BE2C (cell line): ENCODE measurements at places on chromosomes 4 and X.
A peak's percentile ranks its signal among the peaks of the same experiment; 100 is the strongest.

GRCh38 chr4:116180157-116180601, 905.2 kb downstream of the TRAM1L1 start:
- DNase-seq: no peak

DNA sequence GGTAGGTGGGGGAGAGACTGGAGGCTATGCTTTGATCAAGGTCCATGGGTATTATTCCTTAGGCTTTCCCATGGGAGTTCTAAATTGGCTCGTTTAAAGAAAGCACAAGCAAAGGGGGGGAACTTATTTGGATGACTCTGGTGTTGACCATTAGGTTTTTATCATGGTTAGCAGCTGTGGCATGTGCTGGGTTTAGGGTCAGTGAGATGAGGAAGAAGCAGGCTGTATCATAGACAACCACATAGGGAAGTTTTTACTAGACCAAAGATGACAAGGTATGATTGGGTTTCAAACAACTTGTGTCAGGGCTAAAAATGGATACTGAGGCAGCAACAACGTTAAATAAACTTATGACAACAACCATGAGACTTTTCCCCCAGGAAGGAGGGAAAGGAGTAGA, 97.7 kb downstream of the DNAAF6 start:
- DNase-seq: no peak

- no peak for DNase-seq
Measured at GRCh38 chr4:41569961-41570360, 32.0 kb downstream of the LIMCH1 start.

GRCh38 chr4:6951880-6952381, 42.3 kb downstream of the TBC1D14 start:
- no peak for DNase-seq

DNA sequence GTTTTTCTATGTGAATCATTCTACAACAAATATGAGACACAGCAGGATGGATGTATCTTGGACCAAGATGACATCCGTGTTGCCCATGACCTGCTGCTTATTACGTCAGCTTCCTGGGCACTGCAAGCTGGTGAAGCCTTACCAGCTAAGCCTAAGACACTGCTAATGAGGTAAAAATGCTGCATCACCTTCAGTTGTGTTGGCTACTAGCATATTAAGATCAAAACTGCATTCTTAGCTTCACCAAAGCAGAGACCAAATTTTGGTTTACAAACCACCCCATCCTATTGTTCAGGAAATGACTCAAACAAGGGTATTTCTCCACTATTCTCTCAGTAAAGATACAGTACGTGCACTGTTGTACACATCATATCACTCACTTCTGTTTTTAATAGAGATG, 50.3 kb downstream of the MAML3 start:
- DNase-seq: no peak

DNA sequence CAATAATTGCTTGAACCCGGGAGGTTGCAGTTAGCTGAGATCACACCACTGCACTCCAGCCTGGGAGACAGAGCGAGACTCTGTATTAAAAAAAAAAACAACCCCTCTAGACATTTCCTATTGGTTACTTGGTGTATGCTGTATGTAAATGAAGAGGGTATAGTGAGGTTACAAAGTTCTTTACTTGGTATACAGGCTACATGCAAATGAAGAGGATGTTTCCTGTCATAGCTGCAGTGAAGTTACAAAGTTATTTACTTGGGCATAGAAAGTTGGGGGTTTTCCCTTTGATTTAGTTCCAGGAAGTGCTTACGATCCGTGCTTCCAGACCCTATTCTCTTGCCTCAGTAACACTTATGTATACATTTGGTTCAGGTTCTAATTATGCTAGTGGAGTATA, 38.4 kb upstream of the CLNK start:
- no peak for DNase-seq

DNA sequence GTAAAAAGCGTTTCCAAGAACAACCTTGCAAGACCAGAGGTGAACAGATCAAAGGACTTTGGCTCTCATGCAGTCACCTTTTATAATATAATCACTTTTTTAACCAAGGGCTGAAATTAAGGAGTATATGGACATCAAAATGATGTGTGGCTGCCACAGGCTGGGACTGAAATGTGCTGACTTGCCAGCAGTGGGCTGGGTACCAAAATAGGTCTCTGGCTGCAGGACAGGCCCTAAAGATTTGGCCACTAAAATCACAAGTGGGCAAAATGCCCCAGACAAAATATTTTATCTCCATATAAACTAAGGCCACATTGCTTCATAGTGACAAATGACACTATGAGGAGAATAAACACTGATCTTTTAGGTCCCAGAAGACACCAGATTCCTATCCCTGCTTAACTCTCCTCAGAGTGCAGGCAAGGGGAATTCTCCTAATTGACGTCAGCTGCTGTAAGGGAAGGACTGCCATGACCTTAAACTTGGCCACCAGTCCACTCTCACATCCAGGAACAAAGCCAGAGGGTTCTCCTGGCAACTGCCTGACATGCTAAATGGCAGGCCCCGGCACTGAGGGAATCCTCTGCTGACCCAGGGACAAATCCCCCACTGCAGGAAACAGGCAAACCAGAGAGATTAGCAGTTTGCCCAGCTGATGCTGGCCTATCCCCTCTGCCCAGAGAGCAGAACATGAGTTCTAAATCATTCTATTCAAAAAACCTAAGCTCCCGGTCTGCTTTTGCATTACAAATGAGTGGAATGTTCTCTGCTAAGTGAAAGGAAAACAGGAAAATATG, 155.8 kb downstream of the PPP3CA start:
- DNase-seq: peak; percentile 87

DNA sequence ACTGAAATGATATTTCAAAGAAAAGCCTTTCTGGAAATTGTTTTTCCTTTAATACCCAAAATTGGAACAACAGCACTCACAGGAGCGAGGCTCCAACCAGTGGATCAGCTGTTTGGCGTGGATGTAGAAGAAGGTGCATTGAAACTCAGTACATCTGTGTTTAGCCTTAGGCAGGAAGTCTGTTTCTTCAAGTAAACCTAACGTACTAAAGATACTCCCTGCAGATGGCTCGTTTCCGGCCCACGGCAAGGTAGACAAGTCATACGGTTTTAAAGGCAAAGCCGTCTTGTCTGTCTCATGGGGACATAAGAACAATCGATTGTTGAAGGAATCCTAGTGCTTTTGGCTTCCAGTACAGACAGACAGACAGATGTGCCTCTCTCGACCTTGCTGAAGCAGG, 50.0 kb upstream of the CLCN4 start:
- no peak for DNase-seq

DNA sequence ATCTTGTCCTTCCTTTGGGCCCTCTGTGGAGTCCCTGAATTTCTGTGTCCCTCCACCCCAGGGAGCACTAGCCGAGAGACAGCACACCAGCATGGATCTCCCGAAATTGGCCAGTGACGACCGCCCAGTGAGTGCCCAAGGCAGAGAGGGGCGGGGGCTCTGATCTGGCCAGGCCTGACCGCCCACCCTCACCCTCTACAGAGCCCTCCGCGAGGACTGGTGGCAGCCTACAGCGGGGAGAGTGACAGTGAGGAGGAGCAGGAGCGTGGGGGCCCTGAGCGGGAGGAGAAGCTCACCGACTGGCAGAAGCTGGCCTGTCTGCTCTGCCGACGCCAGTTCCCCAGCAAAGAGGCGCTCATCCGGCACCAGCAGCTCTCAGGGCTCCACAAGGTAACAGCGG, 8.4 kb upstream of the UBA1 start:
- DNase-seq: no peak

- no peak for DNase-seq
Measured at GRCh38 chrX:144586756-144587155, 660.5 kb upstream of the SPANXN1 start.

DNA sequence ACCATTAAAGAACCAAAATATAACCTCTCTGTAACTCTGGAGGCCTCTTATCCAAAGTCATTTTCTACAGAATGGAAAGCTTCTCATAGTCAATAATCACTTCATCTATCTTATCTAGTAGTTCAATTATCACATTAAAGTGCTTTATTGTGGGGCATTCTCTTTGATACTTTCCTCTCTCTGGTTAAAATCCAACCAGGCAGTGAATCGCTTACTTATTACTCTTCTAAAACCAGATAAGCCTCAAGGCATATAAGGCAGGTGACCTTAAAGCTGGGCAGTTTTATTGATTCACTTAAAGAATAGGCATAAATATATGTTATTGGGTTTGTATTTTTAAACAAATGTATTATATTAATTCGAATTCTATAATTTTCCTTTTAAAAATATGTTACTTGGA, 2162.1 kb upstream of the TENM3 start:
- DNase-seq: no peak

- DNase-seq: no peak
Measured at GRCh38 chr4:85029453-85029852, 63.0 kb upstream of the WDFY3 start.

- no peak for DNase-seq
Measured at GRCh38 chr4:120613778-120614177, 308.7 kb downstream of the PRDM5 start.

DNA sequence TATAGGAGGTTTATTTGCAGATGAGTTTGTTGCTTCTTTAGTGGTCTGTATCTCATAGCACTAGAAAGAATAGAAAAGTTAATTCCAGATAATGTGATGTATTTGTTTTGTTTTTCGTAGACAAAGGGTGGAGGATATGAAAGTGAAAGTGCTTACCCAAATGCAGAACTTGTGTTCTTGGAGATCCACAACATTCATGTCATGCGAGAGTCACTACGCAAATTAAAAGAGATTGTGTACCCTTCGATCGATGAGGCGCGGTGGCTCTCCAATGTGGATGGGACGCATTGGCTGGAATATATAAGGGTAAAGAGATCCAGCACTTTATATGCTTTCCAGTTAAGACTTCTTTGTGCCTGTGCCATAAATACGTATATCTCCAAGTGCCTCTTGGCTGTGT, 43.3 kb downstream of the MTMR1 start:
- no peak for DNase-seq

DNA sequence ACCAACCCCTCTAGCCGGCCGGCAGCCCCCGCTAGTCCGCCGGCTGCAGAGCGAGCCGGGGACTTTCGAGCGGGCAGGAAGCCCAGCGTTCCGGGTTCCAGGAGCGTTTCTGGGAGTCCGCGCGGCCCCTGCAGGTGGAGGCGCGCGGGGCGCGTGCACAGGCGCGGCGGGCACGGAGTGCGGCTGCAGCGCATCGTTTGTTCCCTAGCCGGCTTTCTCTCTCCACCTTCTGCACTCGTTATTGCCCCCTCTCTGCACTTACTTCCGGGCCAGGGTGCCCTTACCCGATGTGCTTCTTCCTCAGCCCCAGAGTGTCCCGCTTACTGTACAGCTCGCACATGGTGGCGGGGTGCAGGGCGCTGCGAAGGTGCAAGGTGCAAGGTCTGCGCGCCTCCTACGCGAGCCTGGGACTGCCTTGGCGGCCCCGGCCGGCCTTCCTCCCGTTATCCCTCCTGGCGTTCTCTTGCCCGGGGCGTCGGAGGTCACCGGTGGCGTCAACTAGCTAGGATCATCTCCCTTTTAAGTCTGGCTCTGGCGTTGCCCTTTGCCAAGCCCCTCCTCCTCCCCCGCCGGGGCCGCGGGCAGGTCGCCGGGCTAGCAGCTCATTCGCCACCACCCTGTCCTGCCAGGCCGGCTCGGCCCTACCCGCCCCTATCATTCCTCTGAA, at the start of gene ETNPPL:
Gene ETNPPL (minus strand): TSS at position 495 of the 667 bp plus-strand sequence. CDS start 155 bp downstream, at position 340.
- peak; percentile 11 for DNase-seq

- no peak for DNase-seq
Measured at GRCh38 chr4:103318327-103318726, 120.2 kb upstream of the CENPE start.

DNA sequence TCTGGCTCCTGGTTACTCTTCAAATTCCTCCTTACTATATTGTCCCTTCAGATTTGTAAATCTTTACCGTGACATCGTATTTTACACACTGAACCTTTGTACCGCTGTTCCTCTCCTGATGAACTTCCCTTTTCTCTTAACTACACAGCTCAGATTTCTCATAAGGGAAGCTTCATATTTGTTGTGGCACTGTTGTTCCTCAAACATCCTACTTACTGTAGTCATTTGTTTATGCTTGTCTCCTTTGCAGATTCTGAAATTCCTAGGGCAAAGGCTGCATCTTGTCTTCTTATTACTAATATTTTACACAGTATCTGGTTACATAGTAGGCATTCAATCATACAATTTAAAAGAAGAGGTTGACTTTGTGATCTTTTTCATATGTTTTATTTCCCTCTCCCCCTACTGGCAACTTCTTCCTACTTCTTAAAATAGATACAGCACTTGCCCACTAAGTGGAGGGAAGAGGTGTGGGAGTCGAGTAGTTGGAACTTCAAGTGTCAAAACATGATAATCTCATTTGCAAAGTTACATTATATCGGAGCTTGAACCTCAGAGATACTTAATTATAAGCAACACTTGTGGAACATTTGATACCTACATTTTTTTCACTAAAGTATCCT, 50.0 kb downstream of the TET2 start:
- DNase-seq: no peak

GRCh38 chr4:185205697-185206342, 2.0 kb upstream of the CFAP97 start:
- DNase-seq: no peak
